ENCODE measurements at places on chromosomes 1 and 21.

GRCh38 chr21:43812139-43812821 lies 22.9 kb downstream of the RRP1 start:
- no peak for DNase-seq

DNA sequence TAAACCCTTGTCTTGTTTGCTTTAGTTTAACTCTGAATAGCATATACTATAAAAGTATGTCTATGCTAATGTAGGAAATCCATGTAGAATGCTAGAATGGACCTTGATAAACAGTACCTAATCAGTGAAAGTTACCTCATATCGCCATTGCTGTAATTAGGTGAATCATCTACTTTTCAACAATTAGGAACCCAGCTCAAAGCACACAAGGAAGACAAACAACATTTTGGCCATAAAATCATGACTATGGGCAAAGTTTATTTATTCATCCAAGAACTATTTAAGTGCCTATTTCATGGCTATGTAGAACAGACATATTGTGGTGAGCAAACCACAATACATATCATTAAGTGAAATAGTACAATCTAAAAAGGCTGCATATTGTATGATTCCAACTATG lies 1043.2 kb downstream of the BRINP3 start:
- no peak for DNase-seq

GRCh38 chr1:80825067-80825466 lies 975.7 kb upstream of the ADGRL2 start:
- DNase-seq, result no peak

DNA sequence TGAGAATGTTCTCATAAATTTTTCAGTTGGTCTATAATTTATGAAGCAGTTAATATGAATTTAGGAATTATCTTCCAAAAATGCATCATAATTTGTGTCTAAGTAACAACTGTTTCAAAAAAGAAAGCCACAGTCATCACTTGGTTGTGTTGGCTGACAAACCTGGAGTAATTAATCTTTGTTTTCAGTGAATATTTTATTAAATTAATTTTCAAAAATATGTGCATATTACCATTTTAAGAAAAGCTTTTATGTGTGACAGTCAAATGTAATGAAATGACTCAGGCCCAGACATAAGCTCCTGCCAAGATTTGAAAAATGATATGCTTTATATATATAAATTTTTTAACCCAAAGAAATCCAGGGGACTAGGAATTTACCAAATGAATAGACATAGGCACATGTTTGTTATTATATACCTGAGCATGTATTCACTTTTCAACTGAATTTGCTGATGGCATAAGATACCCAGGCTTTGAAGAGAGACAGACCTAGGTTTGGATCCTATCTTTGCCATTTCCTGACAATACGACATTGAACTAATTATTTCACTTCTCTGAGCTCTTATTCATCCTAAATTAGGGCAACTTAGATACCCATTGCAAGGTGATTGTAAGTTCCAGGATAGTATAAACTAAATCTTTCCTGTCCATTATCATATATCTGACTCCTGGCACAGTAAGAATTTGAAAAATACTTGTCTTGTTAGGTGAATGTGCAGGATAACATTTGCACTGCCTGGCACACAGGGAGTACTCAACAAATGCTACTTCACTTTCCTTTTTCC lies 729.5 kb upstream of the ADGRL2 start:
- no peak for DNase-seq

- DNase-seq, result no peak
These were observed 6.3 kb upstream of the FOXO6 start for GRCh38 chr1:41354956-41355355.

DNA sequence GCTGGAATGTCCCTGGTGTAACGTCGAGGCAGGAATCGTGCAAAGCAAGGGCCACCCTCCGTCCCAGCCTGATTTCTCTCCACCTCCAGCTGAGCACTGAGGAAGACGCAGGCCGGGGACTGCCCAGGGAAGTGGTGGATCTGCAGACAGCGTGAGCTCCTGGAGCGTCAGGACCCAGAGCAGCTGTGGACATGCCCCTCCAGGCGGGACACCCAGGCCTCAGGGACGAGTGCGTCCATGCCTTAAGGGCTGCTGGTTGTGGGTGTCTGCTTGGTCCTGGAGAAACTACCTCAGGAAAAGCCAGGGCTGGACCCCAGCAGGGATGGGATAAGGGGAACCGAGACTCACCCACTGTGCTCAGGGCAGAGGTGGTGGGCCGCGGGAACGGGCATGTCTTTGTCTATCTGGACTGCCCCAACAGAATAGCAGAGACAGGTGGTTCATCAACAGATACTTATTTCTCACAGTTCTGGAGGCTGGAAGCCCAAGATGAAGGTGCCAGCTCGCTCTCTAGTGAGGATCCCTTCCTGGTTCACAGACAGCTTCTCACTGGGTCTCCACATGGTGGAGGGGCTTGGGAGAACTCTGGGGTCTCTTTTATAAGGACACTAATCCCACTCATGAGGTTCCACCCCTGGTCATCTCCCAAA lies 5.8 kb upstream of the MMEL1 start:
- no peak for DNase-seq

- DNase-seq, result peak; percentile 22
These were observed 30.8 kb downstream of the MRPL37 start for GRCh38 chr1:54230507-54231339.

DNA sequence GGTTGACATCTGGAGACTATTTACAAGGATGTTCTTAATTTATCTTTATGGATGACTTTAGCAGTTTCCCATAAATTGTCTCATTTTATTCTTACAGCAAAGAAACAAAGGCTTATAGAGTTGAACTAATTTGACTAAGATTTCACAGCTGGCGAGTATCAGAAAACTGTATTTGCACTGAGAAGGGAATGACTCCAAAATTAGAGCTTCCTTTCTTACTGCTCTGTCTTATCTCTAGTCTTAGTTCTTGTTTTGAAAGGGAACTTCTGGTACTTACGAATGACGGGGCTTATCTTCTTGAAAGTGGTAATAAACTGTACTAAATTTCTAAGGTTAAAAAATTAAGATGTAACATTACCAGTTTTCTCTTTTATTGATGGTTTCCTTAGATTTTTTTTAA lies 13.6 kb downstream of the CNST start:
- no peak for DNase-seq

- no peak for DNase-seq
These were observed 119.6 kb upstream of the ERRFI1 start for GRCh38 chr1:8145545-8146202.

- no peak for DNase-seq
These were observed 21.2 kb upstream of the DIP2A start for GRCh38 chr21:46437511-46437910.

DNA sequence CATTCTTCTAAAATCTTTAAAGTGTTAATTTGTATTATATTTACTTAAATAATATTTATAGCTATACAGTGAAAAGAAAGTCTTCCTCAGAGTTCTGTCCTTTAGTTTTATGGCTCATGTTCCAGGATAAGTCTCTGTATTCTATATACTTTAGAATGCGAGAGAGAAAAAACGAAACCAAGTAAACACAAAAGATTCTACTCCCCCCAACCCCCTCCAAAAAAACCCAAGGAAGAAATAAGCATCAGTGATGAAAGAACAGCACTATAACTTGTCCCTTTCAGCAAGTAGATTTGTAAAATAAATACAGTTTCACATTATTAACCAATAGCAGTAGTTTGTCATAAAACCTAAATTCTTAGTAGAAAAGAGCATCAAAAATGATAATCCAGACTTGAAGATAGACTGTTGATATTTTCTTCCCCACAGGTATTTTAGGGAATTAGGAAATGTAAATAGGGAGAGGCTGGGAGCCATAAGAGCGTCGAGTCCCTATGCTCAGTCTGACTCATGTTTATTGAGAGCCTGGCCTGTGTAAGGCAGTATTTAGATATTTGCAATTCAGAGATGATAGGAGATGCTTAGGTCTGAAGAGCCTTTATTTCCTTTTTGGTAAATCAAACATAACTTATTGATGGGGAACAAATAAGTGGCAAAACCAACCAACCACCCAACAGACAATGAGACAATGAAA lies 35.5 kb downstream of the CDC14A start:
- DNase-seq, result no peak

- DNase-seq, result no peak
These were observed 14.1 kb downstream of the PLEKHM2 start for GRCh38 chr1:15698201-15698600.

DNA sequence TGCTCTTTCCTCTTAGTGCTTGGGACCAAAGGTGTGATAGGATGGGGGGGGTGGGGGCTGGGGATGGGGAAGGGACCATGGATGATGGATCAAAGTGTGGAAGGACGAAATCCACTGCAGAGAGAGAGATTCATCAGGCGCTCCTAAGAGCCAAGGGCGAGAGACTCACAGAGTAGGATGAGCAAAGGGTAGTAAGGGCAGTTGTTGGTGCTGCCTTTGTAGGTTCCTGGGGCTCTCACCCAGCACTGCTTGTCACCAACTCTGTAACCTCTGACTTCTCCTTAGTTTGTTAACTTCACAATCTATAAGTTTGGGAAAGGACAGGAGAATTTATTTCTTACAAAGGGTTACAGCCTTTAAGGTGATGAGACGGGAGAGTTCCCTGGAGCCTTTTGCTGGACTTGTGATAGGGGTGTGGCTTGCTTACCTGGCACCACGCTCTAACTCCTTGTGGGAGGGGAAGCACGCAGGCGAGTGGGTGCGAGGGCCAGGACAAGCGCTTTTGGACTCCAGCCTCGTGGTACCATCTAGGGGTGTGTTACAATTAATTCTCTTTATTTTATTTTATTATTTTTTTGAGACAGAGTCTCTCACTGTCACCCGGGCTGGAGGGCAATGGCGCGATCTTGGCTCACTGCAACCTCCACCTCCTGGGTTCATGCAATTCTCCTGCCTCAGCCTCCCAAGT lies 1.6 kb upstream of the PDXK start:
- no peak for DNase-seq

DNA sequence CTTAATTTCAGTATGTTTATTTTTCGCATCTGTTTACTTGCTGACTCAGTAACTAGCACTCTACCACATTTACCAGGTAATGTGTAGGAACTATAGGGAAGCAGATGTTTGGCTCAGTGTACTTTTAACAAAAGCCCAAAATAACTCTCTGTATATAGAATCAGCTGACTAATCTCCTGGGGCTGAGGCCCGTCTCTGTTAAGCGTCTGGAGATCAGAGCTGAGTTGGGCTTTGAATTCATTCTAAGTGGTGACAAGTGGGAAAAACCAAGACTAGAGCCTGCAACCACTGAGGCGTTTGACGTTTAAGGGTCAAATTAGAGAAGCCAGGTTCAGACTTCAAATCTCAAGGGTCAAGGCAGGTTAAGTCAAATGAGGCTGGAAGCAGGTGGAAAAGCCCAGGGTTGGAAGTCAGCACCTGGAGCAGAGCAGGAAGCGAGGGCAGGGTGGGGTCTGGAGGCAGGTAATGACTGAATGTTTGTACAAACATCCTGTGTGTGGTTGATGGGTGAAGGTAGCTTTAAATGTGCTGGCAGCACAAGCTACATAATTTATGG lies 56.8 kb upstream of the LYST start:
- peak; percentile 55 for DNase-seq

- DNase-seq, result no peak
These were observed 23.8 kb downstream of the ANP32E start for GRCh38 chr1:150212070-150212469.

GRCh38 chr1:92756537-92756936 lies 28.4 kb downstream of the EVI5 start:
- DNase-seq, result no peak

DNA sequence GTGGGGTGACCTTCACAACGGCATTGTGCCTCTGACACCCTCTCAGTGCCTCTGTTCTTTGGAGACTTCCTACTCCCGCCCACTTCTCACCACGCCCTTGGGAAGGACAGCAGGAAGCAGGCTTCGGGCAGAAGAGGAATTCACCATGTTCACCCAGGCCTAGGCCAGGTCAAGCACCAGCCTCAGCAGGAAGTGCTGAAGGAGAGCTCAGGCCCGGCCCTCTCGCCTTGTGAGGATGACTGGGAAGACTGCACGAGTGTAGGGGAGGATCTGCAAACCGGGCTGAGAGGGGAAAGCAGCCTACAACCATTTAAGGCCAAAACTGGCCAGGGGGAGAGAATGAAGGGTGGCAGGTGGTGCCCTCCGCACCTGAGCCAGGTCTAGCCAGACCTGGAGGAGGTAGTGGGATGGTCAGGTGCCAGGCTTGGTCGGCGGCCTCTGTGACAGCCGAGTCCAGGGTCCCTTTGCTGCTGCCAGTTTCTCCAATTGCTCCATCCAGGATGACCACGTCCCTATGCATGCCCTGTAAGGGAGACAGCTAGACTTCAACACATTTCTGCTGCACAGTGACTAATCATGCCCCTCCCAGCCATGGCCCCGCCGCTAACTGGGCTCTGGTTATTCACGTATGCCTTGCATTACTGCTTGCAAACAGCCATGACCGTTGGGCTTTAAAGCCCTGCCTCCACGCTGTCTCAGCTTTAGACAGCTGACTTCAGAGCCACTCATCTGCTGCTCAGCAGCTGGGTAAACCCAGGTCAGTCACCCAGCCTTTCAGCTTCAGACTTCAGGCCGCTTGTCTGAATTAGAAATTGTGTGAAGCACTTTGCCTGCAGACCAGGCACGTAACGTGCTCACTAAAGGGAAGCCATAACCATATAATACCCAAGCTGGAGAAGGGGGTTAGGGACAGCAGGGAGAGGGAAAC lies 8.9 kb downstream of the MRTO4 start:
- DNase-seq, result no peak

DNA sequence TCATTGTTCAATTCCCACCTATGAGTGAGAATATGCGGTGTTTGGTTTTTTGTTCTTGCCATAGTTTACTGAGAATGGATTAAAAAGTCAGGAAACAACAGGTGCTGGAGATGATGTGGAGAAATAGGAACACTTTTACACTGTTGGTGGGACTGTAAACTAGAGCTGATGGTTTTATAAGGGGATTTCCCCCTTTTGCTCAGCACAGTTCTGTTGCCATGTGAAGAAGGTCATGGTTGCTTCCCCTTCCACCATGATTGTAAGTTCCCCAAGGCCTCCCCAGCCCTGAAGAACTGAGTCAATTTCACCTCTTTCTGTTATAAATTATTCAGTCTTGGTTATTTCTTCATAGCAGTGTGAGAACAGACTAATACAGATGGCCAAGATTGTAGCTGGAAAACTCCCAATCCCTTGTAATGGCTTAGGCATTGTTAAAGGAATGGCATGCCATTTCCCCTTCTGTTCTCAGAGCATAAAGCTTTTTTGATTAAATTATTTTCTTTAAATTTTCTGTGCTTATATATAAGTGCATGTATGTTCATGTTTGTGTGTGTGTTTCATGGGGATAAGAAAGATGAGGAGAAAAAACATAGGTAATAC lies 144.8 kb downstream of the BACH1 start:
- no peak for DNase-seq

- DNase-seq, result no peak
These were observed 28.6 kb downstream of the LRP8 start for GRCh38 chr1:53299233-53299632.

Data from CD4-positive, alpha-beta T cell treated with Interleukin-4 for 4 hours (primary cell).